ENCODE measurements at places on chromosomes 12 and 14. TPM values are rescaled to one million over a fixed set of nuclear protein-coding genes. Genes with fewer than 3 reads are reported as not detected.

The TAS2R10 gene
- 0.50 TPM for total RNA-seq

The OR6C68 gene
- total RNA-seq = not detected

The DEPDC4 gene
- 1.2 TPM for total RNA-seq

The ACTR10 gene
- total RNA-seq = 43.1 TPM

The GLI1 gene
- total RNA-seq = 2.0 TPM

The MYF5 gene
- not detected for total RNA-seq

The SERPINA10 gene
- not detected for total RNA-seq

The CD69 gene
- not detected for total RNA-seq

The EXD2 gene
- 21.1 TPM for total RNA-seq

Measured in fibroblast of lung (primary cell).